ENCODE measurements at places on chromosomes 16 and 17.

- no peak for DNase-seq
These were observed 17.3 kb downstream of the JPH3 start for GRCh38 chr16:87619360-87620200.

DNA sequence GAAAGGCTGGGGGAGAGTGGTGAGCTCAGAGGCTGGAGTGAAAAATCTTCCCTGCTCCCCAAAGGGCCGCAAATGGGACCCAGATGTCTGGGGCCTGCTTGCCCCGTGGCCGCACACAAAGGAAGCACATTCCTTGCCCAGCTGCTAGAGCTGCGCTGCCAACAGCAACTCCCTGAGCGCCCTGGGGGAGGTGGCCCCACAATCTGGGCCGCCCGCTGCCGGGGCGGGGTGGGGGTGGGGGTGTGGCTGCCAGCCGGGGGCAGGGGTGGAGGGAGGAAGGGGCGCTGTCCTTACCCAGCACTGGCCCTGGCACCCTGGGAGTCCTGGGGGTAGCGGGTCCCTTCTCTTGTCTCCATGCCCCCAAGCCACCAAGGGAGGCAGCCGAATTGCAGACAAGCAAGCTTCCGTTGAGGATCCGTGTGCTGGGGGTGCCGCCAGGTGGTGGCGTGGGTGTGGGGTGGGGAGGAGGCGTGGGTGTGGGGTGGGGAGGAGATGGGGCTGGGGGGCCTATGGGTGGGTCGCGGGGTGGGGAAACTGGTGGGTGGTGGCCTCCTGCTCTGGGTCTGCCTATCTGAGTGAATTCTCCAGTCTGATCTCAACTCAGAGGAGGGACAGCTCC is 48.4 kb upstream of the PABPN1L start:
- no peak for DNase-seq

- DNase-seq = no peak
These were observed 12.0 kb downstream of the IL21R start for GRCh38 chr16:27413956-27414355.

GRCh38 chr16:87963400-87963799 is 12.2 kb downstream of the BANP start:
- DNase-seq = peak; percentile 44

DNA sequence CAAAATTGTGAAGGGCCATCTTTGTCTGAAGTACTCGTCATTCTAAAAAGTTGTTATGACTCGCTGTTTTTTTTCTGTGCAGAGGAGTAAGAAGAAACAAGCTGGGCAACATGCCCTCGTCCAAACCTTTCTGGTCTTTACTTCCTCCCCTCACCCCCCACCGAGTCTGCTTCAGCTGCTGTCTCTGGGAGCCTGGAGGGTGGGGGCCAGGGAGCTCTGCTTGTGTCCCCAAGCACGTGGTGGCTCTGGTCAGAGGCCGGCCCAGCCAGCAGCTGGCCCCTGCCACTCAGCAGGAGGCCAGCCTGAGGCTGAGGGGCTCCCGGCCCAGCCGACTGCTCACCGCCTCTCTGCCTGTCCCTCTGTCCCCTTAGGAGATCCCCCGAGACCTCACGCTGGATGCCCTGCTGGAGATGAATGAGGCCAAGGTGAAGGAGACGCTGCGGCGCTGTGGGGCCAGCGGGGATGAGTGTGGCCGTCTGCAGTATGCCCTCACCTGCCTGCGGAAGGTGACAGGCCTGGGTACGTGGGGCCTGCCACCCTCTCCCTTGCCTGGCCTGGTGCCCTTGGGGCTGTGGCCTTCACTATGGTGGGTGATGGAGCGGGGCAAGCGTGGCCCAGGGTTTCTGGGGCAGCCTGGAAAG is 53.7 kb upstream of the LGALS9 start:
- DNase-seq = no peak

DNA sequence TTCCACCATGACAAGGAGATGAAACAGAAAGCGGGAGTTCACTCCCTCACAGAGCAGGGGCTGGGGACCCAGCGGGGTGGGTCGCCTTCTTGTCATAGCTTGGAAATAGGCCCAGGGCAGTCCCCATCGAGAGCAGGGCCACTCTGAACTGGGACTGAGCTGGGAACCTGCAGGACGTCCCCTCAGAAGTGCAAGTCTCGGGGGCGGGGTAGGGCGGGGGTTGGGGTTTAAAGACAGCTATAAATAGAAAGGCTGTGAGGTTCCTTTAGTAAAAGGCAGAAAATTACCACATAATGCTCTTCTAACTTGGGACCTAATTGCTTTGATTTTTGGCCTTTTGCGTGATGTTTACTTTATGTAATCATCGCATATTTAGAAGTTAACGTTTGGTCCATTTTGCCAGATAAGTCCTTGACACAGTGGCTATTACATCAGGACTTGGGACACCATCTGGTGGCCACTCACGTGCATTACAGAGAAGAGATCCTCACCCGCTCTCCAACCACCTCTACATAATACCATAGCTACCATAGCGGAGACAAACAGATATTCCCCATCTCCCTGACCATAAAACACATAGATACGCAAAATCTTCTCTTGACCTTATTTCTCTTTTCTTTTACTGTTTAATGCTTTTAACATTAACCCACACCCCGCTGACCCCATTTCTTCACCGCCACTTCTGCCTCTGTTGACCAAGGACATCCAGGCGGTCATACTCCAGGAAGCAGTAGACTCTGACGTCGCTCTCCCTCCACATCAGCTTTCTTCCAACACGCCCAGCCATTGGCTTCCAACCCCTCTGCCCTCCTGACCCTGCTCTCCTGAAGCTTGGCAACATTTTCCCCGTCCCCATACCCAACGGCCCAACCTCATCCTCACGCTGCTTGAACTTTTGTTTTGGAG is 27.5 kb upstream of the PIK3R6 start:
- DNase-seq = no peak

DNA sequence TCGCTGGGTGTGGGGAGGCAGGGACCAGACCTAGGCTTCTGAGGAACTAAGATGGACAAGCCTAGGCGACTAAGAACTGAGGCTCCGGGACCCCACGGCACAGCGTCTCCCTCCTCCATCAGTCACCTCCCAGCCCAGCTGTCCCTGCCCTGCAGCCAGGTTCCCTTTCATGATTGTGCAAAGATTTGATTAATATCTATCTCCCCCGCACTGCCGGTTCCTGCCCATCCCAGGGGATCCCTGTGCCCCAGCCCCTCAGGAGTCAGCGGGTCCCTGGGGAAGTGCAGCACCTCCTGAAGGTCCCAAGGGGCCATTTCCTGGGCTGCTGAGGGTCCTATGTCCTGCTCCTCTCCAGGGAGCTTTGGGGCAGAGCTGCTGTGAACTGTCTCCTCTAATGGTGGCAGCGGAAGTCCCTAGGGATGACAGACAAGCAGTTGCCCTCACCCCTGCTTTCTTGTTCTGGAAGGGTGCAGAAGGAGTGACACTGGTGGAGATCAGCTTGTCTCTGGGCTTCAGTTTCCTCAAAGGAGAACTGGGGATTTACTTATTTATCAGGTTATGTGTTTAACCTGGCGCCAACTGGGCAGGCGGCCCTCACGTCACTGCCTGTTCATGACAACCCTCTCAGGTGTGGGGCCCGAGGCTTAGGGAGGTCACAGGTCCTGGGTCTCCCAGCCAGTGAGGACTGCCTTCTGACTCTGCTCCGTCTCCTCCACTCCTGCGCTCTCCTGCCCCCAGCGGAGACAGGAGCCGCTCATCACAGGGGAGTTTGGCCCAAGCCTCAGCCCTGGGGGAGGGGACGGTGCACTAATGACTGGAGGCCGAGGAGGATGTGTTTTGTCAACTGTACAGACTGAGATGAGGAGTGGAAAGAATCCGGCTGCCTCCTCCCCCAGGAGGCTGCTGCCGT is 1.9 kb upstream of the C16orf74 start:
- no peak for DNase-seq

- DNase-seq = no peak
These were observed 8.1 kb downstream of the LDAF1 start for GRCh38 chr16:21166561-21166961.

DNA sequence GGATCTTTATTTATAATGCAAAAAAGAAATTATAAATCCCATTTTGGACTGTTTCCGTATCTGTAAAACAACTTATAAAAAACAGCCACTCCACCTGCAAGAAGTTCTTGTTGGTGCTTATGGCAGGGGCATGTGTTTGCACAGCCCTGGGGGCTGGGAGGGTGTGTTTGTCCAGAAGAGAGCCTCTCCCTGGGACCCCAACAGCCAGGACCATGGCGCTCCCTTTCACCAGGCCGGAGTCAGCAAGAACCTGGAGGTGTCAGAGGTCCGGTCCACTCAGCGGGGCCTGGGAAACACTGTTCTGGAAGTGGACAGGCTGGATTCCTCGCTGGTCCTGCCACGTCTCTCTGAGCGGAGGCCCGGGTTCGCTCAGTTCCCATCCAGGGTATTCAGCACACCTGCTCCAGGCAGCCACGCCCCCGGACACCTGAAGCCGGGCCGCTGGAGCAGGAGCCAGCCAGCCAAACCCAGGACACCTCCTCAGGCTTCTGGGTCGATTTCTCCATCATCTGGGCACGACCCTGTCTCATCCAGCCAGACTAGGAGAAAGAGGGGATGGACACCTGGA is 18.9 kb upstream of the GINS2 start:
- no peak for DNase-seq

DNA sequence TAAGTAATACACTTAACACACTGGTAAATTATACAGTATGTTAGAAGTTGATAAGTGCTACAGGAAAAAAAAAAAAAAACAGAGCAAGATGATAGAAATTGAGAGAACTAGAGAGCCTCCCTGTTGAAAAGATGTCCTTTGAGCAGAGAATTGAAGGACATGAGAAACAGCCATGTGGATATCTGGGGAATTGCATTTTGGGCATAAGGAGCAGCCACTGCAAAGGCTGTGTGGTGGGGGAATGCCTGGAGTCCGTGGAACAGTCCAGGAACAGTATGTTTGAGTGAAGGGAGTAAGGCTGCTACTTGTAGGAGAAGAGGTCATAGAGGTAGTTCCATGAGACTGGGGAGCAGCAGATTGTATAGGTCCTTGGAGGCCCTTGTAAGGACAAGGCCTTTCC is 178.4 kb downstream of the FTO start:
- no peak for DNase-seq

DNA sequence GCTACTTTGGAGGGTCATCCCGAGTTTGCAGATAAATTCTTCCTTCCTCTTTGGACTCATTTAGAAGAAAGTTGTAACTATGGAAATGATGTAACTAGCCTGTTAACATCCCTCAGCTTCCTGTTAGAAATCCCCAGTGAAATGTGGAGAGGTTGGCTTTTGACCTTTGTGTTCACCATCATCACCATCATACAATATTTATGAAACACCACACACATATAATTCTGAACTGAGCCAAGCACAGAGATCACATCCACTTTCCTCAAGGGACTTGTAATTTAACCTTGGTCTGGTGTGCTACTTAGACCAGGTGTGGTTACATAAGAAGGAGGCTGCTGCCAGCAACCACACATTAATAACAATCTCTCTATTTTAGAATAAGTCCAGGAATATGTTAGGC is 2.5 kb downstream of the CAPNS2 start:
- DNase-seq = no peak

DNA sequence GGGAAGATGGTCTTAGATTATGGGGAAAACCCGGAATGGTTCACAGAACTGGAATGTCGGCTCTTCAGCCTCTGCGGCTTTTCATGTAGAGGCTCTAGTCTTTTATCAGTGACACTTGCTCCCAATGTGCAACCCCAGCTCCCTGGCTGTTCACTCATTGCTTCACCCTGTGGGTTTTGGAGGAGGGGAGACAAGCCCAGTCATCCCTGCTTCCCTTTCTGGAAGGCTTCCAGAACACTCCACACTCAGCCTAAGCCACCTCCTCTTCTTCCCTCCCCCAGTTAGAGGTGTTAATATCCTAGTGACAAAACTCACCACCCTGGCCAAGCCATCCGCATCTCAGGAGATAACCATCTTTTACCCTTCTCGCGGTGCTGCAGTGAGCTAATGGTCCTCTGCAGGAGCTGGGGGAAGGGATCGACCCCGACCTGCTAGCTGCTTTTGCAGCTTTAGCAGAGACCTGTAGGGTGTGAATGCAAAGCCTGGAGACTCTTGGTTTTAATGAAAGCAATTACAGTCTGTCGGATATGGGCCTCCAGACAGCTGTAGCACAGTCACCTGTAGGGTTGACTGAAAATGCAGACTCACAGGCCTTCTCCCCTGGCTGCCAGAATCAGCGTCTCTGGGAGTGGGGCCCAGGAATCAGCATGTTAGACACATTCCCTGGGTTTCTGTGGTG is 24.3 kb upstream of the LASP1NB start:
- DNase-seq = no peak

GRCh38 chr17:42182927-42183734 is 2.1 kb downstream of the HCRT start:
- no peak for DNase-seq

DNA sequence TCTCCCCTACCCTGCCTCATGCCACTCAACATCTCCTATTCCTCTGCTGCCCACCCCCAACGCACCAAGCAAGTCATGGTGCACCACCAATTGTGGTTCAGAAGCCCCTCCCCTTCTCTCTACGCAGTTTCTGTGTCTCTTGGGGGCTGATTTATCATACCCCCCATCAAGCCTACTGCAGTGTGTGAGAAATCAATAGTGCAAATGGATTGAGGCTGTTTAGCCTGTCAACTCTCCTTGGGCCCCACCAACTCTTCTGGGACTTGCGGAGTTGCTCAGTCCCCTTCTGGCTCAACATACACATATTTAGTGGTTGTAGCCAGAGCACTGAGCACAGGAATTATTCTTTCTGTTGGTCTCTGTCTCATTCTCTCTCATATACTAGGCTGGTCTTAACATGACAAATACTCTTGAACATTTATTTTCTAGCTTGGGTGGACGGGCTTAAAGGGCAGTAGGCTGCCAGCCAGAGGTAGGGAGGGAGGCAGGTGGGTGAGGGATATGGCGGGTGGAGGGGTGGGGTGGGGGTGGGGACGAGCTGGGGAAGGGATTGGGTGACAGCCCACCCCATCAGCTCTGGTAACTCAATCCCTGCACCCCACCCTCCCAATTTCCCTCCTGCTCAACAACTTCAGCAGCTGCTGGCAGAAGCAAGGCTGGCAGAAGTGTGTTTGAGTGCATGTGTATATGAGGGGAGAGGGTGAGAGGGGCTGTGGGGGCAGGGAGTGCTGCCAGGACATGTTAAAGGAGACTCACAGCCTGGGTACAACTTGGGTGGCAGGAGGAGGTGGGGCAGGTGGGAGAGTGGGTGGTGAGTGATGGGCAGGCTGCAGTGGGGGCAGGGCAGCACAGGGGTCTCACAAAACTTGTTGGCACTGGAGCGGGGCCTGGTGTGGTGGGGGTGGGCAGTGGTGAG is 4.9 kb downstream of the RARA start:
- no peak for DNase-seq

DNA sequence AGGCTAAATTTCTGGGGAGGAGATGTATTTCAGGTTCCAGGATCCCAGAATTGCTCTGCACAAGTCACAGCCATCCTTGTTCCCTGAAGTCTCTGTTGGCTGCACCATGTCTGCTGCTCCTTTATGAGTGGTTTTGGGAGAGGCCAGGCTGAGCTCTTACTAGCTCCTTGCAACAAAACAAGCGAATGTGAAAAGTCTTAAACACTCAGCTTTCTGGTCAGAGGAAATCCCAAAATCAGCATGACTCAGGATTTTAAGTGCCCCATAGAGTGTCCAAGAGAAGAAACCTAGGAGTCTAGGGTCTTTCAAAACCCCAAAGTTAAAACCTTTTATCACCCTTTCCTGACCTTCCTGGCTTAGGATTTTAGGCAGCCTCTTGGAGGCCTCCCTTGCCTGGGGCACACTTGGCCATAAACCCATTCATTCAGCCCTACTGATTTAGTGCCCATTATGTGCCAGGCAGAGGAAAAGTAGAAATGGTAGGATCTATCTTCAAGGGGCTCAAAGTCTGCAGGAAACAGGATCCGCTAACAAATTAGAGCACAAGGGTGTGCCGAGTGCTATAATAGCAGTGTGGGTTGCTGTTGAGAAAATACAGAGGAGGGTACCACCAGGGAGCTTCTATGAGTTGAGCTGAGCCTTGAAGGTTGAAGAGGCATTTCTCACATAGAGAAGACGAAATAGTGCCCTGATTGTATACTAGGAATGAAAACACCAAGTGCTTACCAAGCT is 36.9 kb downstream of the SOST start:
- DNase-seq = no peak
